ENCODE measurements at places on chromosomes 5 and 9.

DNA sequence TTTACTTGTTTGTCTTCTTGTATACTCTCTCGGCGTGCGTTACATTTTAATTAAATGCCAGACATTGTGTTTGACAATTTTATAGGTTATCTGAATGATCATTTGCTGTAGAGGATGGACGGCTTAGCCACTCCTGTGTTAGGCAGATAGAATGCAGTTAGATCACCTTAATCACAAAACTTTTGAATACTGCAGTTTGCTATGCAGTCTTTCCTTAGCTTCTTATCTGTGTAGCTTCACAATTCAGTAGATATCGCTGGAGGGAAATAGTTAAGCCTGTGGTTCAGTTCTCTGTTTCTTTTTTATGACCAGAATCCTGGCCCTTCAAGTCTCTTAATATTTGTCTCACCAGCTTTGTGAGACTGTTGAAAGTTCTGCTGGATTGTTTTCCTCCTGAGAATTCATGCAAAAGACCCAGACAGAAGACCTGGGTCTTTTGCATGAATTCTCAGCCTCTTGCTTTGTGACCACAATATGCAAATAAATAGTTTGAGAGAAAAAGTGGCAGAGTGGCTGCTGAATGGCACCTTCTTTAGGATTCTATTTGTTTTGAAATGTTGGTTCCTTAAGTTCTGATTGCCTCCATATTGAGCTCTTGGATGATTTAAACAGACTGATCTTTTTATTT is 40.2 kb downstream of the RASA1 start:
- DNase-seq: no peak

DNA sequence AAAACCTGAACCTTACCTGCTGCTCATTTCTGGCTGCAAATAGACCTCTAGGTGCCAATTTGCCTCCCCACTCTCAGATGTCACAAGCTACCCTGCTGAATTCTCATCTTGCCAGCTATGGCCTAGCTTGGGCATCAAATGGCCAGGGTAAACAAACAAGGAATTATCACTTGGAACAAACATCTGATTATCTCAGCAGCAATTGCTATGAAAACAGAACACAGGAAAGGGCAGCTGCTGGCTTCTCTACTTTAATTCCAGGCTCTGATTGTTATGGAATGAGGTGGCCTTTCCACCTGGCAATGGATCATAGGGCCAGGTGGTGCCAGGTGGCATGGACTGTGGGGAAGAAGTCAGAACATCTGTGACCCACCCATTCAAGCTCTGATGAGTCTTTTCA is 505.1 kb downstream of the TLR4 start:
- peak; percentile 66 for DNase-seq

- DNase-seq: no peak
Observed at GRCh38 chr5:68287631-68287975, 72.0 kb downstream of the PIK3R1 start.

GRCh38 chr5:108451269-108451668 is 69.4 kb upstream of the FBXL17 start:
- DNase-seq: no peak

GRCh38 chr5:151213803-151214613 is 9.9 kb downstream of the CCDC69 start:
- no peak for DNase-seq

DNA sequence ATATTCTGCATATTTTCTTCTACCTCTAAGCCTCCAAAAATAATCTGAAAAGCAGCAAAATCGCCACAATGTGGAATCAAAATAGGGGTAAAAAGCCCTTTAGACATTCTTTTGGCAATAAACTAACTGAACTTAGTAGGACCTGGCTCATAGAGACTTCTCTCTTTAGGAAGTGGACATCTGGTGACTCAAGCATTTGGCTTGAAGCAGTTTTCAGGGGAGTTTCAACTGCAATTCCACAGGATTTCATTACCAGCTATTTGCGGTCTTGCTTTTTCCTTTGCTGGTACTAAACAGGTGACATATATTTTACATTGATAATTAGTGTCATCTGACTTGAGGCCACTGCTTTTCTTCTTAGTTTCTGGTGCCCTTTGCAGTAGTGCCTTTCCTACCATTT is 173.2 kb upstream of the FBN2 start:
- DNase-seq: no peak

- no peak for DNase-seq
Observed at GRCh38 chr9:33158843-33159776, 8.0 kb downstream of the B4GALT1 start.

GRCh38 chr9:136050266-136050700 is 44.8 kb downstream of the NACC2 start:
- no peak for DNase-seq

GRCh38 chr9:16726029-16726428 is 144.4 kb downstream of the BNC2 start:
- peak; percentile 6 for DNase-seq

DNA sequence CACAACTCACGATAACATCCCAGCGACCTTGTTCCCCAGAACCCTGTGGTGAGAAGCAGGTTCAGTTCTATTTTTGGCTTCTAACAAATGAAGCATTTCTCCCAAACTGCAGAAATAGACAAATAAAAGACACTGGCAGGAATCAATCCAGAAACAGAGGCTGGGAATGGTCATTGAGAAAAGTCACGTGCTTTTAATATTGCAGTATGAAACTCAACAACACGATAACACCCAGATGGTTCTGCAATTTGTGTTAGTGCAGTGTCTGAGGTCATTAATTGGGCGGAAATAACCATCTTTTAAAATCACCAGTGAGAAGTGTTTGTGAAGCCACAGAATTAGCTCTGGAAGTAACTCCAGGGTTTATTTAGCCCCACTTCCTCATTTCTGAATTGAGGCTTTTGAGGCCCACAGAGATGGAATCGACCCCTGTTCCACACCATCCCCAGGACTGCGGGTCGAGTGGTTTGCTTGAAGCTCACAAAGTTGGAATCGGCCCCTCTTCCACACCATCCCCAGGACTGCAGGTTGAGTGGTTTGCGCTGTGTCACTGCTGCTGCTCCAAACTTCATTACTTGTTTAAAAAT is 164.7 kb upstream of the IRX4 start:
- no peak for DNase-seq

DNA sequence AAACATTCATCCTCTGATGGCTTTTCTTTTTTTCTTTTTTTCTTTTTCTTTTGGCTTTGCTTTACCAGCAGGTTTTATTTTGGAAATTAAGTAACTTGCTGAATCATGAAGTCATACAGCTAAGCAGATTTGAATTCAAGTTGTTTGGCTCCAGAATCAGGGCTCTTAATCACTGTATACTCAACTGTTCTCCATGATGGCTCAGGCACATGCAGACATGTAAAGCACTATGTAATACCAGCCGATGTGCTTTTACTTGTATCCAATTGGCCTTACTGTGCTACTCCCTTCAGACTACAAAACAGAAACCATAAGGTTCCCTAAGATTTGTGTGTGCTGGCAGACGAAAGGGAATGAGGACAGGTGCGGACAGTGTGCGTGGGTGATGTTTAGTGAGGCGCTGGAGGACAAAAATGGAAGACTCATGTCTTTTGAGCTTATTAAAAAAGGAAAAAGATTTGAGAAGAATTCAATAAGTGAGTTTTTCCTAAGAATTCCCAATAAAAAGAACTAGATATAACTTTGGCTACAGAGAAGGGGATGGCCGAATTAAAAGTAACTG is 44.7 kb upstream of the OTP start:
- no peak for DNase-seq

GRCh38 chr9:127344368-127345000 is 52.5 kb upstream of the SLC2A8 start:
- no peak for DNase-seq

DNA sequence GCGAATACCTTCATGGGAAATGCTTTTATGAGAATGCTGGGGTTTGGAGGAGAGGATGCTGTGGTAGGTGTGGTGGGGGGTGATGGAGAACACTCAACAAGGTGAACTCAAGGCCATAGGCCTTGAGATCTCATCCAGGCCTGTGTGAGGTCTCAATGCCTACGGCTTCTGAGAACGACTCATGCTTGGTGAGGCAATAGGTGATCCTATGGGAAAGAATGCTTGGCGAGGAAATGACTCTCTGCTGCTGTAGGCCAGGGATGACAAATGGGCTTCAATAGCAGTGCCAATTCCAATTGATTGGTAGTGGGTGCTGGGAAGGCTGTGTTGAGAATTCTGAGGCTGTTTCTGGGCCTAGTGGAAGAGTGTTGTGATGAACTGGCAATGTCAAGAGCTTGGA is 280.2 kb upstream of the CLINT1 start:
- no peak for DNase-seq

GRCh38 chr9:90022474-90022873 is 417.7 kb downstream of the GADD45G start:
- DNase-seq: no peak

GRCh38 chr5:9419794-9420193 is 126.1 kb downstream of the SEMA5A start:
- no peak for DNase-seq

GRCh38 chr9:19232823-19233194 is 2.3 kb downstream of the DENND4C start:
- peak; percentile 61 for DNase-seq

GRCh38 chr5:158786390-158786789 is 313.3 kb downstream of the EBF1 start:
- no peak for DNase-seq

DNA sequence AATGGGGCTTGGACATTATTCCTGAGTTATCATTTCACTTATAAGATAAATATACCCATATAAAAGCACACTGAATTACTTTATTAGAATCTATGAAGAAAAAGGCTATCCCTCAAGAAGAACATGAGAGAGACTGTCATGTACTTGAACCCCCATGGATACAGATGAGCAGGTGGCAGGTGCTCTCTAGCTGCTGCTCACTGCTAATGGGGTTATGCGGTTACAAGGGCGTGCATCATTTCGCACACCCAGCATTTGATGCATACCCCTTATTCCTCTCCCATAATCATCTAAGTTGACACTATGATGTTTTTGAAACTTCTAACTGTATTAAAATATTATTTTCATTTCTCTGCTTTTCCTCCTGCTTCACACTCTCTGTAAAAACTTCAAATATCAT is 16.4 kb downstream of the ITK start:
- DNase-seq: no peak

Data from NCI-H2081 (cell line).